ENCODE measurements at places on chromosomes 7 and 10. TPM values are rescaled to one million over a fixed set of nuclear protein-coding genes. Genes with fewer than 3 reads are reported as not detected.

GRCh38 chr10:32073659-32074058, 17.4 kb upstream of the KIF5B start:
- no peak for DNase-seq

GRCh38 chr10:101566333-101567164, 21.5 kb downstream of the POLL start:
- peak; percentile 59 for DNase-seq

- no peak for DNase-seq
Observed at GRCh38 chr10:103584216-103585010, 90.9 kb downstream of the NEURL1 start.

DNA sequence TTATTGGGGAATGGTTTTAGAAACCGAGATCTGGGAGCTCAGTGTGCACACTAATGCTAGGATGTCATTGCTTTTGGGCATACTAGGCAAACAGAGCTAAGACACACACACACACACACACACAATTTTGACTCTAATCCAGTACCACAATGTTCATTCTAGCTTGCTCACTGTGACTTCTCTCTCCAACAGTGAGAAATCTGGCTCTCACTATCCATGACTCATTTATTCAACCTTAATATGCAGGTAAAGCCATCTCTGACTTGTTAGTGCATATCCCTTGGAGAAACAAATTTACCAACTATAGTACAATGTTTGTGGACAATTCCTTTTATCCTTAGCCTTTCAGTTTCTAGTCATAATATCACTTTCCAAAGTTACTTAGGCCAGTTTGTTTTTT, 5.9 kb upstream of the BMS1 start:
- no peak for DNase-seq

DNA sequence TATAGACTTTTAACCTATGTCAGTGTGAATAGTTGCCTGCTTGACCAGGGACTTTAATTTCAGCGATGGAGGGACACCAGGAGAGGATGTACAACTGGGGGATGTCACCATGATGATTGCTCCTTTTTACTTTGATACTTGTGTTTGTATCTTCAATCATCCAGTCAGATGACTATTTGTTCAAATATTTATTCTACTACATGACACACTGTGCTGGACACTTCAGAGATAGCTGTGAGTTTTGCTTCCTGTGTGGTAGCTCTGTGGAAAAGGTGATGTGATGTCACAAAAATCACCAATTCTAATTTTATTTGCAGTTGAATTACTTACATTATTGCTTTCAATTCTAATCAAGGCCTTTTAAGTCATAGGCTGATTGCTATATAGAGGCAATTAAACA, 62.7 kb upstream of the CREB5 start:
- no peak for DNase-seq

GRCh38 chr10:107686095-107686494, 521.6 kb upstream of the SORCS1 start:
- DNase-seq = no peak

- DNase-seq = no peak
Observed at GRCh38 chr10:116073001-116073400, 200.0 kb downstream of the GFRA1 start.

DNA sequence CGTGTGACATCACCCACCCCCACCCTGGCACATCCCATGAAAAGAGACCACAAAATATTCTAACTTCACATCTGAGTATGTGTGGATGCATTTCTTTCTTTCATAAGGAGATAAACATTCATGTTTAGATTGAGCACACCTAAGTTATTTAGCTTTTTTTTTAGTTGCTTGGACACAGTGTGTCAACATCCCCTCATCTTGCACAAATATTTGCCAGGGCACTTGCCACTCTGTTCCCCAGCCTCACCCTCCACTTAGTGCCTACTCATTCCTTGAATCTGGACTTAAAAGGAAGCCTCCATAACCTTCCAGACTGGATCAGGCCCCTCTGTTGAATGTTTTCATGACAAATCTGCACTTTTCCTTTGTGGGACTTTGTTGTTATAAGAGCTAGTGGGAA, 338.9 kb upstream of the IGFBP3 start:
- DNase-seq = no peak

DNA sequence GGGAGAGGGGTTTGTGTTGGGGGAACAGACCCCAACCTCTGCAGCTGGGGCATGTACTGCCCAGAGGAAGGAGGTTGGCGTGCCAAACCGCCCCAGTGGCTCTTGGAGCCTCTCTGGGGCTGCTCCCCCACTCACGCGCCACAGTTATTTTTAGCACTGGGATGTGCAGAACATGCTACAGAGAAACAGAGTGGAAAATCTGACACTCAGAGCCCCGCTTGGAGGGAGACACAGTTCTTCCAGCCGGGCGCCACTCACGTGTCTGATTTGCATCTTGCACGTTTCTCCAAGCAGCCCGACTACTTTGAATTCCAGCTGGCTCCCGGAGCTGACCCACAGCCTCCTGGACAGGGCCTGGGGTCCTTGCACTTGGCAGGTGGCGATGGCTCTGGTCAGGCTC, 182.0 kb downstream of the RPS24 start:
- DNase-seq = peak; percentile 13

- DNase-seq = no peak
Observed at GRCh38 chr7:141562972-141563371, 11.8 kb downstream of the AGK start.

- no peak for DNase-seq
Observed at GRCh38 chr7:114860206-114860605, 61.7 kb upstream of the MDFIC start.

DNA sequence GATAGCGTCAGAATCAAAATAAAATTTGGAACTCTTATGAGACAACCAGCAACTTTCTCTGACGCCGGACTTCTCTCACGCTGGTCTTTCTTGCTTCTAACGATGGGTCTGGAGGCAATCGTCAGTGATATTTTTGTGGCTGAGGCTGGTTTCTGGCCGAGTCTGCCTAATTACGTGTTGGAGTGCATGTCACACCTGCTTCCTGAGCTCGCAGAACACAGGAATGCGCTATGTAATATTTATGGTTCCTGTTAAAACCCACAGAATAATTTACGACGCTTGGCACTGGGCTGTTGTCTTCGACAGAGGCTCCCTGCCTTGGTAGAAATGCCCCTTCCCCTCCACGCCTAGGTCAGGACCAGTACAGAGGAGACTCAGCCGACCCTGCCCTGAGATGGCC, 64.9 kb downstream of the NPTX2 start:
- DNase-seq = no peak

DNA sequence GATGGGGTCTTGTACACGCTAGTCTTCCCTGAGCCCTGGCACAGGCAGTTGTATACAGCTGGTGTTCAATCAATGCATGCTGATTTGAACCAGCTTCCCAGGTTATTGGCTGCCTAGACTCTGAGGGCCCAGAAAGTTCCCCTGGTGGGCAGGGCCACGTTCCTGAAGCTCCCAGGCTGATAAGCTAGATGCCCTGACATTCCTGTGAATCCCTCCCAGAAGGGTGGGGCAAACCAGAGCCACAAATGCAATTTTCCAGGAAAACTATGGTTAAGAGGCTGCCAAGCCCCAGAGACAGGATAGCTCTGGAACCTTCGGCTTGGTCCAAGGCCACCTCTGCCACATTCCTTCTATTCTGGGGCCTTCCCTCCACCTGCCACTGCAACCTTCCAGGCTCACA, 78.2 kb downstream of the FAM53B start:
- DNase-seq = no peak

DNA sequence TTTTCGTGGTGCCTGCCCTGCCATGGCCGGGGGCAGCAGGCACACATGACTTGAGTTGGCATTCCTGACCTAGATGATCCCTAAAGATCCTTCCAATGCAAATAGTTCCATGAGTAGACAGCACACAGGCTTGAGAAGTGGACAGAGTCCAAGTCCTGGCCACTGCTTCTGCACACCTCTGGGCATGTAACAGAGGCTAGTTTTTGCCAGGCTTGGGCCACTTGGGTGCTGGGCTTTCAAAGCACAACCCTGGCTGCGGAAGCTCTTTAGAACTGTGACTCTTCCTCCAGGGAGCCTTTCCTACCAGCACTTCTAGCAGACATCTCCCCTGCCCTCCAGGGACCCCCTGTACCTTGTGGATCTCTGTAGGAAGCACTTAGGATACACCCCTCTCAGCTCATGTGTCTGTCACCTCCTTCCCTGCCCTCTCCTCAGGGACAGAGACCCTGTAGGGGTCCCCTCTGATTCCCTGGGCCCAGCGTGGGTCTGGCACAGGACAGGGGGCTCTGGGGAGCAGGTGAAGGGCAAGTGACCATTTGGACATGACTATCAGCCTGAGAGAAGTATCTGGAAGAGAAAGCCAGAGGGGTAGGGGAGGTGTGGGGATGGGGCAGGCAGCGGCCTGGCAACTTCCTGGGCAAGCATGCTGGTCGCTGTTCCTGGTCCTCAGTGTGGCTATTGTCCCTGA, 36.2 kb downstream of the ZCCHC24 start:
- DNase-seq = no peak

DNA sequence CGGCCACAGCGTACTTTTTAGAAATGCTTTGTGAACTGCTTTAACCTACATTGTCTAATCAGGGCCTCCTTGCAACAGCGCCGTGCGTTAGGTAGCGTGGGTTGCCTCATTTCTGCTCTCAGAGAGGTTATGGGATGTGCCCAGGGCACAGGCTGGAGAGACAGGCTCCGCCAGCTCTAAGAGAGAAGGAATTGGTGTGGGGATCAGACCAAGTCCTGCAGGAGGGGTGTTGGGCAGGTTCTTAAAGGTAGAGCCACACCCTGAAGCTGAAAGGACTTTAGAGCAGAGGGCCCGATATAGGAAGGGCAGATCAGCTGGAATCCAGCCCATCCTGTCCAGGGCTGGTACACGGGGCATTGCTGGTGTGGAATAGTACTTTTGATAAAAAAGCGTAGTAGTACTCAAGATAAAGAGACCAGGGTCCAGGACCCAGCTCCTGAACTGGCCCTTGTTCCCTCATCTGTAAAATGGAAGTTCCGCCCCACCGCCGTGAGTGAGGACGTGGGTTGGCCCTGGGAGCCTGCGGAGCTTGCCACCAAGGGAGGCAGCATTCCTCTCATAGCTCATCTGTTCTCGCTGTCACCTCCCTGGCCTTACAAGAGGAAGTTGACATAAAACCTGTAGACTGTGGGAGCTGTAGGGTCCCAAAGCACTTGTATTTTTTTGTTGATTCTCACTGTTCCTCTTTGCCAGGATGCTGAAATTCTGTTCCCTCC, 37.2 kb downstream of the TMEM120A start:
- no peak for DNase-seq

GRCh38 chr10:4532976-4533375, 293.0 kb upstream of the AKR1E2 start:
- no peak for DNase-seq

DNA sequence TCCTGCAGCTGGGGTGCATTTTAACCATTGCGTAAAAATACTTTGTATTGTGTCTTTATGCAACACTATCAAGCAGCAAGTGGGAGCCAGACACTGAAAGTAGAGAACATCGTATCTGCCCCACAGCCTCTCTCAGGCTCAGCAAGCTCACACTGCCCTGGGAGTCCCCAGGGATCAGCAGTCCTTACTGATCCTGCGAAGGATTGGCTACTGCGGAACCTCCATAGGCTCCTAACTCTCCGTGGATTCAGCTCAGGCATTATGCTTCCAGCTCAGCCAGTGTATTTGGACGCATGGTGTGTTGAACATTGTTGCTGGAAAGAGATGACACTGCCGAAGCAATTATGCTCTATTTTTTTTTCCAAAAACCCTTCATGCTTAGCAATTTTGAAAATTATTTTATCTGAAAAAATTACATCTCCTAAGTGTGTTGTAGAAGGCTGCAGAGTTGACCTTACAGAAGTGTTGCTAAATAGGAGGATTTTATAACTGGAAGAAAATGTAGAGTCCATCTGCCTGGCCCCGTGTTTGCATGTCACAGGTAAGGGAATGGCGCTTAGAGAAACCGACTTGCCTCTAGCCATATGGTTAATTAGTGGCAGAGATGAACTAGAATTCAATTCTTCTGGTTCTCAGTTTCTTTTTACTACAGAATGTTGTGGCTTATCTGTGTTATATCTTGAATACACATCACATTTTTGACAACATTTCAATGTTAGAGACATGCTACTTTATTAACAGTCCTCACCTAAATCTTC, 276.4 kb upstream of the COBL start:
- no peak for DNase-seq

GRCh38 chr10:91214911-91215310, 5.6 kb upstream of the PCGF5 start:
- no peak for DNase-seq

DNA sequence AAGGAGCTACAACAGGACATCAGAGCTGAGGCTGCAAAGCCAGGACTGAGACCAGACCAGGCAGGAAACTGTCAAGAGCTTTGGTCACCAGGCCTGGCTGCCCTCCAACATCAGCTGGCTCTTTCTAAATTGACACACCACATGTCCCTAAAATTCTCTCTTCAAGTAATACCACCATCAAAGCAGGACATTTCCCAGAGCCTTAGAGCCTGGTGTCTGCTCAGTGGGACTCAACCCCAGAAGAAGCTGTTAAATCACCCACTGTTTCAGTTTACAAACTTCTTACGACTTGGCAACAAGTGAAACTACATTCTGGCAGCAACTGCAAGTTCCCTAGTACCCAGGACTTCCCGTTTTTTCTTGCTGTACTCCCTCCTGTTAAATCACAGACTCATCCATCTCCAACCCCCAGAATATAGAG, 3.8 kb upstream of the IL6 start:
- DNase-seq = no peak

- DNase-seq = peak; percentile 67
Observed at GRCh38 chr7:141975806-141976523, 2.4 kb upstream of the TAS2R38 start.

The SPAM1 gene
- total RNA-seq = not detected

The C7orf33 gene
- total RNA-seq = 0.64 TPM

The FAM25C gene
- not detected for total RNA-seq

The LIPM gene
- not detected for total RNA-seq

The STOX1 gene
- total RNA-seq = 16.2 TPM

The CHCHD1 gene
- total RNA-seq = 14.2 TPM
